ENCODE measurements at places on chromosomes 5 and 9. TPM values are rescaled to one million over a fixed set of nuclear protein-coding genes. Genes with fewer than 3 reads are reported as not detected.

GRCh38 chr9:755454-756381 is 85.8 kb upstream of the DMRT1 start:
- no peak for DNase-seq

DNA sequence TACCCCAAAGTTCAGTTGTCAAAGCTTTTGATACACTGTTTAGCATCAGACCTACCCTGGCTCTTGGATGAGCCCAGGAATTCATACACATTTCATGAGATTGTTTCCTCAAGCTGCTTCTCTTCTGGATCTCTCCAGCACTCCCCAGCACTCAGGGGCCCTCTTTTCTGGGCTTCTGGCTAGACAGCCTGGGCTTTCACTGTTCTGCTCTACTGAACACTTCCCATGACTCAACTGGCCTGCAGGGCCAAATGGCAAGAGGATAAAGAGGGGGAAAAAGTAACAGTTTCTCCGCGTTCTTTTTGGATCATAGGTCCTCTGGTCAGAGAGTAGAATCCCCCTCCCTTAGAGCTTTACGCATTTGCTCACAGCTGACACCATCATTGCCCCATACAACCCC is 20.9 kb upstream of the LURAP1L start:
- no peak for DNase-seq

DNA sequence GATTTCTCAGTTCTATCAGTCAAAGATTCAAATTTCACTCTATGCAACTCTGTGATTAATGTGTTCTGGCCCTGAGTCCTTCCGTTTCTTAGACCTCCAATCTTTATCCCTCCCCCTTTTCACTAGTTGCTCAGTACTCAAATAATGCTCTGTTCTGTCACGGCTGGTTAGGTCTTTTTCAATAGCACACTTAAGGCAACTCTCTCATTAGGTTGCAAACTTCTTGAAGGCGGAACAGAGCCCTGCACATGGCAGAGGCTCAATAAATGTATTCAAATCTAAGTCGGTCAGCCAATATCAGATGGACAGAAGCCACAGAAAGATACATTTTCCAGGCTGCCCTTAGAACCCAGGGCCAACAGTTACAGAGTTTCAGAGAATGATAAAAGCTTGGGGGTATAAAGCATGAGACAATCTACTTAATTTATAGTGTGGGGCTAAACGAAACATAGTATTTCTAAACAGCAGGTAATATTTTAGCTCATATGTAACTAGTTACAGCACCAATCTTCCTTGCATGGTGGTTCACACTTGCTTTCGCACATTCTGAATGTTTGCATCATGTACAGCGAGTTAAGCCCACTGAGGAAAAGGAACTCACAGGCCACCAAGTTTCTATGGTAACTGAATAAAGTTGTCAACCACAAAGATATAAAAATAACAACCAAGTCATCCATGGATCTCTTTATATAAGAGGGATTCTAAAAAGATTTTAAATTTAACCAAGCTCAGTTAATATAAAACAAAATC is 67.1 kb upstream of the GOLPH3 start:
- DNase-seq = no peak

- DNase-seq = peak; percentile 96
These were observed 131.6 kb upstream of the NIPBL start for GRCh38 chr5:36744773-36745589.

SV2C gene
- 0.02 TPM for total RNA-seq

SARDH gene
- 5.3 TPM for total RNA-seq

DNA sequence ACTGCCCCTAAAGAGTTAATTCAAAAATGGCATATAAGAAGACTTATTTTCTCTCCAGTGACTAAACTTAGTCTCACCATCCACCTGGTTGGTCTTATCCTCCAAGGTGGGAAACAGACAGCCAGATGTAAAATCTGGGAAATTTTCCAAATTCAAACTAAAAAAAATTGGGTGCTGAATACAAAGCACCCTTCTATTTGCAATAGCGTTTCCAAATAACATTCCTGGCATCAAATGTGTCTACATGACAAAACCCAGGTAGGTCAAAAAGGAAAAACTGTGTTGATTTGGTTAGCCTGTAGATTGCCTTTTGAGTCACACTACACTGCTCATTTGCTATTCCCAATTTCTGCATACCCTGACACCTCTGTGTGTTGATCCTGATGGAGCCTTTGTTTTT is 252.2 kb downstream of the NR2F1-AS1 start:
- no peak for DNase-seq

- DNase-seq = no peak
These were observed 37.1 kb downstream of the VAV2 start for GRCh38 chr9:133954862-133955529.

NFIB gene
- total RNA-seq = 13.3 TPM

DNA sequence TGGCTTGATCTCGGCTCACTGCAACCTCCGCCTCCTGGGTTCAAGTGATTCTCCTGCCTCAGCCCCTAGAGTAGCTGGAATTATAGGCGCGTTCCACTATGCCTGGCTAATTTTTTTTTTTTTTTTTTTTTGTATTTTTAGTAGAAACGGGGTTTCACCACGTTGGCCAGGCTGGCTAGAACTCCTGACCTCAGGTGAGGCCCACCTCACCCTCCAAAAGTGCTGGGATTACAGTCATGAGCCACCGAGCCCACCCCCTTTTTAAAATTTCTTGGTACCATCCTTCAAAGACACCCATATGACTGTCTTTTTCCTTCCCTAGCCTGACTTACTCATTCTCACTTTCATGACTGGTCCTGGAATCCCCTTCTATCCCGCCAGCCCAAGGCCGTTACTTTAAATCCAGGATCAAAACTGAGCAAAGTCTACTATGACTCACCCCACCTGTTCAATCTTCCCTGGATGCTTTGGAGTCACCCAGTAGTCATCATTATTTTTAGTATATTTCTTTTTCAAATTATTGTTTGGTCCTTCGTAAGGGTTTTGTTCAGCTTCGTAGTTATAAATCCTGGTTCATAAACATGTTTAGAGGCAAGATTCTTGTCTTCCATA is 1.2 kb upstream of the TBCA start:
- no peak for DNase-seq

SMIM27 gene
- total RNA-seq = 12.2 TPM

DNA sequence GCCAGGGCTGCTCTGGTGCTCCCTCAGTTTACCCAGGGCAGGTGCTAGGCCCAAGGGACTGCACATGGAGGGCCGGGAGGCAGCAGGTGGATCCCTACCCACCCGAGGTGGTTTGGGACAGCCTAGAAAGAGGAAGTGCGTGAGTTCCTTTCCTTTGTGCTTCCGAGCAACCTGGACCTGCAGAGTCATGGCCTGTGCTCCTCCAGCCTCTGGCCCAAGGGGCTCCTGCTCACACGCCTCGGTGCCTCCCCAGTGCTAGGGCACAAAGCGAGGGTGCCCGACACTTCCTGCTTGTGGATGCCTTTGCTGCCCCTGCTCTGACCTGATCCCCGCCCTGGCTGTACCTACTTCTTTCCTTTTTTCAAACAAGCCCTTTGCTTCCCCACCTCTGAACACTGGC is 79.3 kb downstream of the RXRA start:
- no peak for DNase-seq

- DNase-seq = no peak
These were observed 25.0 kb downstream of the LPAR1 start for GRCh38 chr9:111013250-111013649.

DNA sequence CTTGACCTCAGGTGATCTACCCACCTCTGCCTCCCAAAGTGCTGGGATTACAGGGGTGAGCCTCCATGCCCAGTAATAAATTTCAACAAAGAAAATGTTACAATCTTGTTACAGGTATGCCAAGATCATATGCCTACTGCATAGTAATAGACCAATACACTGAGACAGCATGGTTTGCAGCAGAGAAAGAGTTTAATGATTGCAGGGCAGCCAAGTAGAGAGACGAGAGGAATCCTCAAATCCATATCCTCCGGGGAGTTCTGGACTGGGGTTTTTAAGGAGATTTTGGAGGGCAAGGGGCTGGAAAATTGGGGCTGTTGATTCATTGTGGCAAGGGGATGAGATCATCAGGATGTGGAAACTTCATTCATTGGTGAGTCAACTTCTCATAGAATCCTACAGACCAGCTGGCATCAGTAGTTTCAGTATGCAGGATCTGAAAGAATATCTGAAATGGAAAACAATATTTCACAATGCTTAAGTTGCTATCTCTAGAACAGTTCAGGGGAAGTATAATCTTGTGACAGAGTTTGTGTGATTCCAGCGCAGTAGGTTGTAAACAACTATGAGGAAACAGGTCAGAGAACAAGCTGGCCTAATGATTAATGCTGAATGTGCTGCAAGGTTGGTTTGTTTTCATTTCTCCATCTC is 14.8 kb upstream of the TUT7 start:
- DNase-seq = no peak

DNA sequence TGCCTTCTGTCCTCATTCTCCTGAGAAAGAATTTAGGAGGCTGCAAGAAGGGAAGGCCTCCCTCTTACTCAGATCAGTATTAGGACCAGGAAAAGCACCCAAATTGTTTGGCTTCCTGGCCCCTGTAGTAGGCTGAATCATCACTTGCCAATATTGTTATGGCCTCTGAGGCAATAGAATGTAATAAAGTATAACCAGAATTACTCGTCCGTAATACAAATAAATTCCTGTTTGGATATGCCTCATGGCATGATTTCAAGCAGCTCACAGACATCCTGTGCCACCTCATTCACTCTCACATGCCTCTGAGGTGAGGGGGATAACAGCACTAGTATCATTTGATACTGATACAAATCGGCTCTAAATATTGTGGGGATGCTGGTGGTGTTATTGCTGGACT is 427.3 kb downstream of the ISL1 start:
- DNase-seq = no peak

DNA sequence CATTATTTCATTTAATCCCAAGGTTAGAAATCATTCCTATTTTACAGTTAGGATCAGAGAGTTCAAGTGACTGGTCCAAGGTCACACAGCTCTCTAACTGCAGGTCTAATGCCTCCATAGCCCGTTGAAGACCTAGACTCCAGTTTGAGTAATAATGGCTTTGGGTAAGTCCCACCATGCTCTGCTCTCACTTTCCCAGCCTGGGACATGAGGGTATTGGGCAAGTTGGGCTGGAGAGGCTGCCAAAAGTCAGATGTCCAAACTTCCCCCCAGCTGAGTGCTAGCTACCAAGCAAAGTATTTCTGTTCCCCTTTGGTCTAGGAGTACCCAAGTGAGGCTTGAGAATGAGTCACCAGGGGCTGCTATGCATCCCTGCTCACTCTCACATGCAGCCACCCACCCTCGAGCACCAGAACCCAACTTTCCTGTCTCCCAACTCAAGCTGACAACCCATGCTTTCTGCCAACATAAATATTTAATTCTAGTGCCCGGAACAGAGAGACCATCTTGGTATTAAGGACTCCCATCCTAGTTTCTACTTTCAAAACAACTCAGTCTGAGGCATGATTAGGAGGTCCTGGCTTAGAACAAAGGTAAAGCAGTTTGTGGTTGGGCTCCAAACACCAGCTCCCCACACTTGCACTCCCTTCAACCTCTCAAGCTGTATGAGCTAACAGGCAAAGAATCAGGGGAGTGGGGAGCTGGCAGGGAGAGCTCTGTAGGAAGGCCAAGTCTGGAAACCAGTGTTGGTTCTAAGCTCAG is 236.5 kb upstream of the TRIM32 start:
- no peak for DNase-seq

- no peak for DNase-seq
These were observed 109.5 kb downstream of the GADD45G start for GRCh38 chr9:89714321-89714720.

GRCh38 chr5:147332658-147333057 is 97.8 kb downstream of the STK32A start:
- no peak for DNase-seq

ADCY2 gene
- total RNA-seq = 31.3 TPM

DNA sequence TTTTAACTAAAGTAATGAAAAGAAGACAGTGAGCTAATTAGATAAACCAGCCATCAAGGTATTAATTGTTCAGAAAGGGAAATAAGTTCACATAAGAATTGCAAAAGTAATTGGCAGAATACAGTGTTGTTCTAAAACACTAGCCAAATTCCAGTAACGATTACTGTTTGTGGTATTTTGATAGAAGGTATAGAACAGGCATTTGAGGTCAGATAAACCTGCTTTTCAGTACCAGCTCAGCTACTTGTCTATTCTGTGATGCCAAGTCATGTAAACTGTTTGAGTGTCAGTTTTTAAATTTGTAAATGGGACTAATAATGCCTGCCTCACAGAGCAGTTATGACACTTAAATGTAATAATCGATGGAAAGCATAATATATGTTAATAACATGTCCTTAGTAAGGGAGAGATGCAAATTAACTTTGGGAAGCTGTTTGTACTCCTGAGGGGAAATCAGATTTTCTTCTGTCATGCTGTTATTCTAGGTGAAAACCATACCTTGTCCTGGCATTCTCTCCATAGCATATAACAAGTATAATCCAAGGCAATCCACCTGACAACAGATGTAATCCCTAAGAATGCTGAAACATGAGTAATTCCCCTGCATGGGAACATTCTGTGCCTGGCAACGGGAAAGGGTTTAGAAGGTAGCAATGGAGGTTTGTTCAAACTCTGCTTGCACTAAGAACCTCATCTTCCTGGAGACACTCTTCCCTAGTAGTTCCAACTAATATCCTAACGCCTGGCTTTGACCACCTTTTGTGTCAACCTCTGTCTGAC is 509.5 kb upstream of the PAPPA start:
- DNase-seq = no peak

All from H9 (cell line).